Stimulated activated CD4-positive, alpha-beta T cell treated with anti-CD3 and anti-CD28 coated beads, Interleukin-2, amount 100 ng/mL, for 24 hours (primary cell): ENCODE measurements at places on chromosomes 11 and 22.

- no peak for DNase-seq
Observed at GRCh38 chr11:13329670-13330356, 52.2 kb downstream of the BMAL1 start.

DNA sequence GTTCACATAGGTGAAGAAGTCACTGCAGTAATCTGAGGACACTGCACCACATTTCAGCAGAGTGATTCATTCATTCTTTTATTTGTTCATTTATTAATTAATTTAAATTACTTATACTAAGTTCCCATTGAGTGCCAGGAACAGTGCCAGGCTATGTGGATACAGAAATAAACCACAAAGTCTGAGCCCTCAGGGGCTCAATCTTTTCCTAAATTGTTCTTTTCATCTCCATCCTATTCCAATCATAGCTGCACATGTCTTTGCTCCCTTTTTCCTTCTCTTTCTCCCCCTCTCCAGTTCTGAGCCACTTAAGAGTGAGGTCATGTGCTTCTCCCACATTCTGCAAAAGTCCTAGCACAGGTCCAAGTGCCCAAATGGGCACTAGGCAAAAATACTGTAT is 4.9 kb downstream of the SYTL2 start:
- no peak for DNase-seq

- no peak for DNase-seq
Observed at GRCh38 chr11:75471176-75471973, 38.4 kb upstream of the KLHL35 start.

DNA sequence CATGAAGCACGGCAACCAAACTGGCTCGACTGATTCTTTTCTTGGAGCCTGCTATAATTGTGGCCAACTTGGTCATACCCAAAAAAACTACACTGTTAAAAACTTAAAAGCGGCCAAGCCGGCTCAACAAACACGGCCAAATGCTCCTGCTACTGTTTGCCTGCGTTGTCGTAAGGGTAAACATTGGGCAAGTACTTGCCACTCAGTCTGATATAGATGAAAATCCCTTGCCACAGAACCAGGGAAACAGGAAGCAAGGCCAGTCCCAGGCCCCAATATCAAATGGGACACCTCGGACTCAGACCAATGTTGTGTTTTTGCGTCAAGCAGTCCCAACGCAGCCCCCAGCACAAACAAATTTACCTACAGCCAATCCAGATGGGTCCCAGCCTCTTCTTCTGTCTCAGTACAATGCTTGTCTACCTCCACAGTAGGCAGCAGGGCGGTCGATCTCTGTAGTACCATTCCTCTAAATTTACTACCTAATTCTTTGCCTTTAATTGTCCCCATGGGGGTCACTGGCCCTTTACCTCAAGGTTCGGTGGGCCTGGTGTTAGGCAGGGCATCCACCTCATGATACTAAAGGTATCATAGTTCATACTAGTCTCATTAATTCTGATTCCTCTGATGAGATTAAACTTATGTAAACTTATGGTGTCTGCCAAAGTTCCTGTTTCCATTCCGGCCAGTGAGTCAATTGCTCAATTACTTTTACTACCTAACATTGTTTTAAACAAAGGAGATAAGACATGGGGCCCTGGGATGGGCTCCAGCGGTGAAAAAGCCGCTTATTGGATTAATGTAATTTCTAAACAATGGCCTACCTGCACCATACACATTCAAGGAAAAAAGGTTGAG is 3.7 kb upstream of the COMT start:
- DNase-seq: no peak

DNA sequence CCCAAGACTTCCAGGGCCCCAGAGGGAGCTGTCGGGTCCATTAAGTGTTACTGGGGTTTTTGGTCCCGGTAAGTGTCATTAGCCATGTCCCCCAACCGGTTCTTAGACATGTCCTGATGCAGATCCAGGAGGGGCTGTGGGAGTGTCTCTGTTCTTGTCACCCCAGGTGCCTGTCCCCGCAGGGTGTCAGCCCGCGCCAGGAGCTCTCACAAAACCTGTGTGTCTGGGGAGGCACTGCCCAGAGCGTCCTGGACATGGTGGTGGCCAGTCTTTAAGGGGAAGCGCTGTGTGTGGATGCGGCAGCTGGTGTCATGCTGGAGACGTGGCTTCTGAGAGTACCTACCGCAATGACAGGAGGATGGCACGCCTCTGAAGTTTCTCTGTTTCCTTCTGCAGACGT is 12.5 kb upstream of the PARVG start:
- DNase-seq: no peak

DNA sequence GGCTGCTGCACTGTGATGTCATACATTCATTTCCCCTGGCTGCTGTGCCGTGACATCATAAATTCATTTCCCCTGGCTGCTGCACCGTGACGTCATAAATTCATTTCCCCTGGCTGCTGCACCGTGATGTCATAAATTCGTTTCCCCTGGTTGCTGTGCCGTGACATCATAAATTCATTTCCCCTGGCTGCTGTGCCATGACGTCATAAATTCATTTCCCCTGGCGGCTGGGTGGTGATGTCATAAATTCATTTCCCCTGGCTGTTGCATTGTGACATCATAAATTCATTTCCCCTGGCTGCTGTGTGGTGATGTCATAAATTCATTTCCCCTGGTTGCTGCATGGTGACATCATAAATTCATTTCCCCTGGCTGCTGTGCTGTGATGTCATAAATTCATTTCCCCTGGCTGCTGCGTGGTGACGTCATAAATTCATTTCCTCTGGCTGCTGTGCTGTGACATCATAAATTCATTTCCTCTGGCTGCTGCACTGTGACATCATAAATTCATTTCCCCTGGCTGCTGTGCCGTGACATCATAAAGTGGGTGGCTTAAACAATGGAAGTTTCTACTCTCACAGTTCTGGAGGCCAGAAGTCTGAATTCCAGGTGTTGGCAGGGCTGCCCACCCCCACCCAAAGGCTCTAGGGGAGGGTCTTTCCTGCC is 301.1 kb downstream of the SHANK2 start:
- DNase-seq: no peak

- DNase-seq: no peak
Observed at GRCh38 chr11:126647735-126648134, 292.2 kb downstream of the ST3GAL4 start.

- DNase-seq: peak; percentile 38
Observed at GRCh38 chr11:93652161-93652597, 9.3 kb upstream of the CEP295 start.

GRCh38 chr11:20156280-20156875 is 3.9 kb downstream of the DBX1 start:
- DNase-seq: peak; percentile 60

DNA sequence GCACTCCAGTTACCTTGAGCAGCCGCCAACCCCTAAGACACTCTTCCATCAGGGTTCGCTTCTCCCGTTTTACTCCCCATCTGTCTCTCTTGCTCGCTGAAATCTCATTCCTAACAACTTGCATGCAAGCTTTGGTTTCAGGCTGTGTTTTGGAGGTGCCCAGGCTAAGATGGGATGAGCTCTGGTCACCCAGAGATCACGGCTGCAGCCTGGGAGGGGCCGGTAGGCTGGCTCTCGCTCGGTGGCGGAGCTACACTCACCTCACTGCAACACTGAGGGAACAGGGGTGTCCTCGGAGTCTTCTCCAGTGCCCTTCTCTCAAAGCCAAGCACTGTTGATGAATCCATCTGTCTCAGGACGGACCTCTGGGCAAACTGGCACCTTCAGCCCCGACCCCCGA is 197.5 kb downstream of the BARX2 start:
- no peak for DNase-seq

DNA sequence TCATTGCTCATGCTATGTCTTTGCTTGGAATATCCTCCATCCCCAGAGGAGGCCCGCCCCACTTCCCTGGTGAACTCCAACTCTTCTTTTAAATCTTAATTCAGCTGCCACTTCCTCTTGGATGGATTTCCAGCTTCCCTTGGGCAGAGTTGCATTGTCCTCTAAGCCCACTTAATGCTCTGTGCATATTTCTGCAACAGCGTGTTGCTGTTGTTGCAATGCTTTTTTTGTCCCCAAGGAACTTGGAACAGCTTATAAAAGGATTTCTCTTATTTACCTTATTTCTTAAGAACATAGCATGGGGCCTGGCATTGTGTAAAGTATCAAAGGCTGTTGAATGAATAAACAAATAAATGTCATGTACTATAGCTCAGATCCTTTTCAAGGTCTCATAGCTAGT is 507.4 kb downstream of the METTL15 start:
- no peak for DNase-seq

DNA sequence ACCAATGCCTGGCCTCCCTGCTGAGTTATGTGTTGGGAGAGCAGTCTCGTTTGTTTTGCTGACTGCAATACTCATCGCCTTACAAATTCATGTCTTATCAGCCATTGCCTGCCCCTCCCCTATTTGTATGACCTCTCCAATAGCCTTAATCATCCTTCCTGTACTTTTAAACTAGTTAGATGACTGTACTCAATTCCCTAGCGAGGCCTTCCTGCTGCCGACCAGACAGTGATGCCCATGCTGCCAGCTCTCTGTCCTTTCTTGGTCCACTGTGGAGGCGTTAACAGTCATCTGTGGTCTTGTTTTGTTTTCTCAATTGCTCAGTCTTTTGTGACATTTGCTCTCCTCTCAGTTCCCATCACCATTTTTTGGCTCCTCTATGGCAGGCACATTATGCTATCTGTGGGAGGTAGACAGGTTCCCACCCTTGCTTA is 20.3 kb upstream of the YPEL1 start:
- DNase-seq: no peak
